ENCODE measurements at places on chromosomes 3 and 15. TPM values are rescaled to one million over a fixed set of nuclear protein-coding genes. Genes with fewer than 3 reads are reported as not detected.
A peak's percentile ranks its signal among the peaks of the same experiment; 100 is the strongest.

GRCh38 chr3:175941352-175941751, 1082.2 kb downstream of the NAALADL2 start:
- no peaks in the 10 kb centered on the region for H3K27me3 ChIP-seq
- H3K4me3 ChIP-seq: no peak overlapping the region
- peak; percentile 11 for DNase-seq
- H3K4me1 ChIP-seq: no peaks in the 10 kb centered on the region

DNA sequence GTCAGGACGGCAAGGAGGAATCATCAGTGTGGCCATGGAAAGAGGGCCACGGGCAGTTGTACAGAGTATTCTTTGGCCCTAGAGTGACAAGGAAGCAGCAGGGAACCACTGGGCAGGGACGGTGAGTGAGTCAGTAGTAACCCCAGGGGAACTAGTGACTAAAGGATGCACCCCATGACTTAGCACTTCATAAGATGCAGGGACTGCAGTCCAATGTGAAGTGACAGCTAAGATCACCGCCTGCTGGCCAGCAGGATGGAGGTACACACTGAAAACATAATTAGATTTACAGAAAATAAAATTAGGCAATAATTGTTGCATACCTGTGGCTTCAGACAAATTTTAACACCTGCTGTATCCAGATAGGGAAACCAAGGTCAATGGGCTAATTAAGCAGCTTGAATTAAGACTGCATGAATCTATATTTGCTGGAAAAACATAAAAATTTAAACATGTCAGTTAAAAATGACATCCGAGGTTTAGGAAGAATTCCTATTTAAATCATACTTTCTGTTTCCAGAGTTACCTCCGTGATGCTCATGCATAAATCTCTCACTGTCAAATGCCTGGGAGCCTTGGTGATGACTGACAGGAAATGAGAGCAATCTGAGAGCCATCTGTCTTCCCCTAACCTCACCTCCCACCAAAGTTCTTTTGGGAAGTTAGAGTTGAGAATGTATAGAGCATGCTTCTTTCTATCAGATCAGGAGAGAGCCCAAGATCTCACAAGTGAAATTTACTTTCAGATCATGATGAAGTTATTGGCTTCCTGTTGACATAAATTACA, 56.5 kb downstream of the DCLK3 start:
- DNase-seq: no peak
- H3K4me1 ChIP-seq: no peaks in the 10 kb centered on the region
- H3K27ac ChIP-seq: no peak overlapping the region
- H3K36me3 ChIP-seq: no peaks in the 10 kb centered on the region
- H3K4me3 ChIP-seq: no peak overlapping the region

DNA sequence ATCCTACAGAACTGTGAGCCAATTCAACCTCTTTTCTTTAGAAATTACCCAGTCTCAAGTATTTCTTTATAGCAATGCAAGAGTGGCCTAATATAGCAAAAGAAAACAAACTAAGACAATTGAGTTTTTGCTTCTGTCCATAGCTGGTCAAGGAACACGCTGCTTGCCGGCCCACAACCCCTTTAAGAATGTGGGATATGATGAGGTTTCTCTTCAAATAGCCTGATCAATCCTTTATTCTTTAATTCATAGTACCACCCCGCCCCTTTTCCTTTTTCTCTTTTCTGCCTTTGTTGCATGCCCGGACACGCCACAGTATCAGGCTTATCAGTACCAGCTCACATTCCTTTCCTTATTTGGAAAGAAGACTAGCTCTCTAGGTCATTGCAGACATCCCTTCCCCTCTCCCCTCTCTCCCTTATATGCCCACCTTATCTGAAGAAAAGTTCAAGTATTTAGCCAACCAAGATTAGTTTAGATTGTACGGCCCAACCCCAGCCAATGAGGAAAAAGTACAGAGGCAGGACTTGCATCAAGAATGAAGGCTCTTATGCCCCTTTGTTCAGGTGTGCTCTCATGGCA, 404.5 kb downstream of the OCA2 start:
- no peaks in the 10 kb centered on the region for H3K36me3 ChIP-seq
- no peaks in the 10 kb centered on the region for H3K27me3 ChIP-seq

GRCh38 chr3:190288836-190289235, 33.4 kb downstream of the CLDN1 start:
- no peak overlapping the region for H3K27ac ChIP-seq
- H3K27me3 ChIP-seq: no peaks in the 10 kb centered on the region
- no peak for DNase-seq
- no peaks in the 10 kb centered on the region for H3K4me1 ChIP-seq

DNA sequence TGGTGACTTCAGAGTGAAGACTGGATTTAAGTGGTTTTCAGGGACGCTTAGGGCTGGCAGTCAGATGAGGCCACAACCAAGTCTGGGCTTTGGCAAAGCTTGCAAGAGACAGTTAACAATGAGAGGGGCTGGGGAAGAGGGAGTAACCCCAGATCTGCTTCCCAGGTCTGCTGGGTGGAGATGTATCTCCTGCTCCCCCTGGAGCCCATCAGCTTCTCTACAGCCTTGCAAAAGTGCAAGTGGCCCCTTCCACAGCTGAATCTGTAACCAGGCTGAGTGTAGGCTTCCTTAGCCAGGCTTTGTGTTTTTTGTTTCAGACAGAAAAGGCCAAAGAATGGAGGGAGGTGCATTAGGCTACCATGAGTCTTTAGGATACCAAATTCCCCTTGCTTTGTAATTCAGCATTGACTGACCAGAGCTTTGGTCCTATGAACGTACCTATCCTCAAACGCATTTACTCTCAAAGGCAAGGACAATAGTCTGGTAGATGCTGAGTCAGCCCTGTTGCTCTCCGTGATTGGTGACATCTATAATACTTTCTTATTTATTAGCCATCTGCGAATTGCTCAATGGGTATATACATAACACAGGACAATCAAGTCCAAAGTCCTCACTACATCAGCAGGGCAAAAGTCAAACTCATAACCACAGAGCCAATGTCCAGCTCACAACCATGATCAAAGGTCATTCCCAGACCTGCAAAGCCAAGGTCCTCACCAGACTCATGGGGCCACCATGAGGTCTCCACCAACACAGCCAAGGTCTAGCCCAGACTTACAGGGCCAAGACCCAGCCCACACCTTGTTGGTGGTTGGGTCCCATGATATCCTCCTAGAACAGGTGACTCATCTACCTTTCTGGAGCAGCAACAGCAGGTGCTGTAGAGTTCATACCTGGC, 17.1 kb downstream of the CCDC13 start:
- DNase-seq: peak; percentile 12
- H3K36me3 ChIP-seq: no peaks in the 10 kb centered on the region
- no peaks in the 10 kb centered on the region for H3K4me1 ChIP-seq
- no peaks in the 10 kb centered on the region for H3K27me3 ChIP-seq

Gene GP5
- total RNA-seq: not detected

Gene CA12
- 1.8 TPM for total RNA-seq
